ENCODE measurements at places on chromosomes 7 and 10.

GRCh38 chr7:105413887-105414437, 25.2 kb upstream of the SRPK2 start:
- DNase-seq, result no peak

- no peak for DNase-seq
These were observed 346.5 kb downstream of the GRID1 start for GRCh38 chr10:86020134-86020533.

DNA sequence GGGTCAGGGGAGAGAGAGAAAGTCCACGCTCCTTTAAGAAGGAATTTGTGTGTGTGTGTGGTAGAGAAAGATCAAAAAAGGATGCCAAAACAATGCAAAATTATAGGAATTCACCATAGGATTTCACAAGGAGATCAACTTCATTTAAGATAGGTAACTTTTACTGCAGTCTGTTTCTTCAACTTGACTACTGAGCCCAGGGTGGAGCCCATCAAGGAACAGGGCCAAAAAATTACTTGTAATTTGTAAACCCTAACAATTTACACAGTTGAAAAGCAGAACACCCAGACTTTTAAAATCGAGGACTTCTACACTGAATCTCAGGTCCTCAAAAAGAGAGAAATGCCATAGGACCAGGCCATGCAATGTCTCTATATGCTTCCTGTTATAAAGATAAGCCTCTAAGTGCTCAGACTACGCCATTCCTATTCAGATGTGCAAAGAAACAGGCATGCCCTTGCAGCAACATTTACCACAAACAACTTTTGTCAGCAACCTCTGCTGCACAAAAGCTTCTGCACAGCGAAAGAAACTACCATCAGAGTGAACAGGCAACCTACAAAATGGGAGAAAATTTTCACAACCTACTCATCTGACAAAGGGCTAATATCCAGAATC, 10.6 kb upstream of the GIMAP4 start:
- no peak for DNase-seq

DNA sequence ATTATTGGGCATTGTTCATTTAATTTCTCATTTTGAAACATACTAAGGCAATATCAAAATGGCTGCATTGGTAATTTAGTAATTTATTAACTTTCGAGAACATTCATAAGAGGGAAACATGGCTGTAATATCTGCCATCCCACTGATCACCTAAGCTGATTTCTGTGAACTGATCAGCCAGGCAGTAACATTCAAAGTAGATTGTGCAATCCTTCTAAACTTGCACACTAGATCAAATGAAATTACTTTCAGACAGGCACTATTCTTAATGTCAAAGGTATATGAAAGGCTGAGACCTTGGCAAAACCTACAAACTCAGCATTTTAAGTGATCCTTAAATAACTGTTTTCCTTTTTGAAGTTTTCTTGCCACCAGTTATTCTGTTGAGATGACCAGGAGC, 290.7 kb downstream of the CACNA2D1 start:
- no peak for DNase-seq

DNA sequence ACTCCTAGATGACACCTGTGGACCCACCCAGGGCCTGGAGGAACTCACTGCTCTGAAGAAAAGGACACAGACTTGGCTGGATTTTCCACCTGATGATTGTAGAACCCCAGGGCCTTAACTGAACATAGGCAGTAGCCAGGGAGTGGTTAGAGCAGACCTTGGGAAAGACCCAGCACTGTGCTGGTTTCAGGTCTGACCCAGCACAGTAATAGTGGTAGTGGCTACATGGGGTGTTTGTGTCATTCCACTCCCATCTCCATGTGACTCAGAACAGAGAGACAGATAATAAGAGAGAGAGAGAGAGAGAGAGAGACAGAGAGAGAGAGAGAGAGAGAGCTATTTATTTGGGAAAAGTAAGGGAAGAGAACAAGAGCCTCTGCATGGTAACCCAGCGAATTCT, 239.1 kb upstream of the MEOX2 start:
- DNase-seq, result no peak

DNA sequence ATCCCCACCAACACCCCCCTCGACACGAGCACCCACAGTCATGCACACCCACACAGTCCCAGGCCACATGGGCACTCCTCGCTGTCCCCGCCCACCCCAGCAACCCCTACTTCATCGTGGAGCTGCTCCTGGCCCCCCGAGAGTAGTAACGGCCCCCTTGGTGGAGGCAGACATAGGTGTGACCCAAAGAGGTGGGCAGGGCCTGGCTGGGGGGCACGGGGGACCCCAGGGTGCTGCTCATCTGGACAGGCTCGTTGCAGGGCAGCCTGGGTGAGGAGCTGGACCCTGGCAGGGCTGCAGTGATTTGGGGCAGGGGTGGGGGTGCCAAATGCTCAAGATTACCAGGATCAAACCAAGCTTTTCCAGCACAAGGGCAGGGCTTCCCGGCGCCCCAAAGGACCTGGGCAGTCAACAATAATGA, 42.4 kb upstream of the ZMIZ1 start:
- DNase-seq, result no peak

GRCh38 chr7:105295596-105296352, 92.9 kb downstream of the SRPK2 start:
- no peak for DNase-seq

DNA sequence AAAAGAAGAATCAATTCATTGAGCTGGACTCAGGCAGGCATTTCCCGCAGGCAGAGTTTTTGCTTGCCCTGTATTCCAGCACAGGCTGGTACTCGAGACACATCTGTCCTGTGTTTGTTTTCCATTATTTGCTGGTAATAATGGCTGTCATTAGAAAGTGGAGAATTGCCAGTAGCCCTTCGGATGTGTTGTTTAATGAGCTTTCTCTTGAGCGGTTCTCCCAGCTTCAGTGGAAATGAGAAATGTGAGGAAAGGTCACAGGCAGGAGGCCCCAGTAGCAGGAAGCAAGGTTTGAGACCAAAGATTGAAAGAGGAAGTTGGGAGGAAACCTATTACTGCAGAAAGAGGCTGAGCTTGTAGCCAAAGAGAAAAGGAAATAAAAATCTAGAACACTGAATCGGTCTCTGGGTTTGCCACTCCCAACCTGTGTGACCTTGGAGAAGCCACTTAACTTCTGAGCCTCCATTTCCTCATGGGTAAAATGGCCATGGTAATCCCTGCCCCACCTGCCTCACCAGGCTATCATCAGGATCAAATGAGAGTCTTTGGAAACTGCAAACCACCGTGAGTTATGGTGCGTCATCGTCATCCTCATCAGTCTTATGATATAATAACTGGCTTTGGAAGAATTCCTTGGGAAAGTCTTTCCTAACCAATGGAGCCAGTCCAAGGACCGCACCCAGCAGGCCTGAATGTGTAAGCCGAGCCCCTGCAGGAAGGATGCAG, 67.7 kb downstream of the TACR2 start:
- DNase-seq, result no peak

- no peak for DNase-seq
These were observed 288.8 kb downstream of the USP6NL start for GRCh38 chr10:11322698-11323097.

- DNase-seq, result no peak
These were observed 194.1 kb upstream of the FRMD4A start for GRCh38 chr10:14524691-14525324.

DNA sequence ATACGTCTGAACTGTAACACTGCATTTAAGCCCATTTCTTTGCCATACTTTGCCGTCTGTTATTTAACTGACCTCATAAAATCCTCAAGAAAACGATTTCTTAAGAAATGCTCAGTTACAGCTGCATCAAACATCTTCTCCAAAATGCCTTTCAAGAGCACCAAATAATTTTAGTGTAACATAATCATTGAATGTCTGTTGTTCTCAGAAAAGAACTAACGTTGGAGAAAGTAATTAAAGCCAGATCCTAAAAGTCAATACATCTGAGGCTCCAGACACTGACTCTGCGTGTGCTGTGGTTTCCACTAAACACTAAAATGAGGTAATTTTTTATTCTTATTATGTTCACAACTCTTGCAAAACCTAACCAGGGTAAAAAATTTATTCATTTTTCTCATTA, 63.7 kb upstream of the LRRC17 start:
- DNase-seq, result no peak

DNA sequence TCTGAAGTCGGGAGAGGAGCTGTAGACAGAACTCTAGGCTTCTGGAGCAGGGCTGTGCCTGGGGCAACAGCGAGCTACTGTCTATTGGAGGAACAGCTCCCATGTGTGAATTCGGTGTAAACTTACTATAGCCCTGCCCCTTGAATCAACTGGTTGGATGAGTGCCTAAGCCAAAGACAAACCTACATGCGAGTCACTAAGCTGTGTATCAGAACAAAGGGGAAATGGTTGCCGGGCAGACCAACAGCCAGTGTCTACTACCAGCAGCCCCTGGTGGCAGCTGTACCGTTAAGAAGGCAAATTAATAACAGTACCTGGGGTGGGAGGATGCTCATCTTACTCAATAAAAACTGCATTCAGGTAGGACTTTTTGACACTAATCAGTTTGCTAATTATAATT, 343.6 kb downstream of the ACTR3B start:
- DNase-seq, result no peak

DNA sequence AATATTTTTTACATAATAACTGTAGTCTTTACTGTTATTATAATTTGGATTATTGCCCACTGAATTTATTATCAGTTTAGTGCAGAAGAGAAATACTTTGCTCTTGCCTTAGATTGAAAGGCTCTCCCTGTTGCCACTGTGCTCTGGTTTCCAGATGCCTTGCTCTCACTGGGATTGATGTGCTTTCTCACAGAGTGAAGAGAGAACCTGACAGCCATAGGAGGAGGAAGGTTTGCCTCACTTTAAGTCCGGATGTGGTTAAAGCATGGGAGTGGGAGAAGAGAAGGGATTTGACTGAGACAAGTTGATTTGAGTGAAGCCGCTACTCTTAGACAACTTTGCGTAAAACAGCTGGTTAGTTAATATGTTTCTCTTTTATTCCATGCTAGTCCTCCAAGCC, 68.2 kb upstream of the RPA3 start:
- no peak for DNase-seq

DNA sequence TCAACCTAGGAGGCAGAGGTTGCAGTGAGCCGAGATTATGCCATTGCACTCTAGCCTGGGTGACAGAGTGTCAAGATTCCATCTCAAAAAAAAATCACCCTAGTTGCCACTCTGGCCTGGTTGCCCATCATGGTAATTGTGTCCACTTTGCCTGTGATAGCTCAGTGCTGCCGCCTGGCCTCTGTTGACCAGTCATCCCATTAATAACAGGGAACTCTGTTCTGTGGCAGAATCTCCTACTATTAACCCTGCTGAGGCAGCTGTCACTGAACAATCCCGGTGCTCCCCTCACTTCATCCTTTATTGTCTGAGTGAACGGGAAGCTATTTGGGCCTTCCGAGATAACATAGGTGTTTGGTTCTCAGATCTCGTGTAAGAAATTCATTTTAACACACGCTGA, 14.6 kb downstream of the ZNF3 start:
- no peak for DNase-seq

- no peak for DNase-seq
These were observed 131.7 kb downstream of the DOCK4 start for GRCh38 chr7:112074464-112074863.

DNA sequence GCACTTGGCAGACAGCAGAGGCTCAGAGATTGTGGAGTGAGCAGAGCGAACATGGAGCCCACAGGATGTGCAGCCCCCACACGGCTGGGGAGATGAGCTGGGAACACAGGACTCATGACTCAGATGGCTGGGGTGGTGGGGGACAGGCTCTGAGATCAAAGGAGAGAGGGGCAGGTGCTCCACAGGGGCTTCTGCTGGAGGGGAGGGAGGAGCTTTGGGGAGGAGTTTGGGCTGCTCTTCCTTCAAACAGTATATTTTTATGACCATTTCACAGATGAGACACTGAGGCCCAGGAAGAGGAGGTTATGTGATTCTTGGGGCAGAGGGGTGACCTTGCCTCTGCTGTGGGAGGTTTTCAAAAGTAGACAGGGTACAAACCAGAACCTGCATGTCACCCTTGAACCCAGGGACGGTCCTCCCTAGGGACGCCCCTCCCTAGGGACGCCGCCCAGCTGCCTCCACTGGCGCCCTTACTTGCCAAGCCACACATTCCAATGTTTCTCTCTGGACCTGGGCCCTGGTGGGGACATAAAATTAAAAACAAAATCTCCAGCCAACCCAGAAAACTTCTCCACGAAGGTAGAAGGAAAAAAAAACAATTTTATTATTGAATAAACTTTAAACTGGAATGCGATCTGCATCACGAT, 981 bp upstream of the CRYGN start:
- no peak for DNase-seq

GRCh38 chr7:78296644-78297371, 498.2 kb downstream of the PHTF2 start:
- no peak for DNase-seq

DNA sequence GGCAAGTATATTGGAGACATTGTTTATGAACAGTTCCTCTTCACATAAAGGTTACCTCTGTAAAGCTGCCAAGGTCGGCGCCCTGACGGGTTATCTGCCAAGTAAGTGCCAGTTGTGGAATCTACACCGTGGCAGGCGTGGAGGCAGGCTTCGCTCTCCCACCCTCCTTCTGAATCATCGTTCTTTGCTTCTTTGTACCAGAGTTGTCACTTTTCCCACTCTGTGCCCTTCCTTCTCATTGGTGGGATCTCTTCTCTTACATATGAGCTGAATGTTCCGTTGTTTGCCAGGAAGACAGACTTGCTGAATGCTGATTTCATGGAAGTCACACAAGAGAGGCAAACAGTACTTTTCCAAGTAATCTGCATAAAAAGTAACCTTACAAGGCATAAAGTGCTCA, 40.6 kb upstream of the PTPRZ1 start:
- DNase-seq, result no peak

GRCh38 chr7:96685755-96686154, 23.9 kb downstream of the SEM1 start:
- no peak for DNase-seq

GRCh38 chr10:98457721-98458120, 11.0 kb upstream of the HPS1 start:
- no peak for DNase-seq

DNA sequence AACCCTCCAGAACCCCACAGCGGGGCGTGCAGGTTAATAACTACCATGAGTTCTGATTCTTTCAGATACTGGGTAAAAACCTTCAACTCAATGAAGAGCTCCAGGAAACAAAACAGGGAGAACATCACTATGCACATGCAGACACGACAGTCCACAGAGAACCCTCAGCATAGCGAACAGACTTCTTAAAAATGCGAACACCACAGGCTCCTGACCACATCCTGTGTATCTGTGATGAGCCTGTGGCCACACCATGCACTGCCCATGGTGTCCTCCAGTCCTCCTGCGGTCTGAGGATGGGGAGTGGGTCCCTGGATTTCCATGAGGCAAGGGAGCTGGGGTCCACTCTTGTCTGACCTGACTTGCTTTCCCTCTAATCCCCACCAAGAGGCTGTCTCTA, 107.2 kb downstream of the COBL start:
- no peak for DNase-seq

- DNase-seq, result no peak
These were observed 47.6 kb downstream of the PDGFA start for GRCh38 chr7:471866-472639.

DNA sequence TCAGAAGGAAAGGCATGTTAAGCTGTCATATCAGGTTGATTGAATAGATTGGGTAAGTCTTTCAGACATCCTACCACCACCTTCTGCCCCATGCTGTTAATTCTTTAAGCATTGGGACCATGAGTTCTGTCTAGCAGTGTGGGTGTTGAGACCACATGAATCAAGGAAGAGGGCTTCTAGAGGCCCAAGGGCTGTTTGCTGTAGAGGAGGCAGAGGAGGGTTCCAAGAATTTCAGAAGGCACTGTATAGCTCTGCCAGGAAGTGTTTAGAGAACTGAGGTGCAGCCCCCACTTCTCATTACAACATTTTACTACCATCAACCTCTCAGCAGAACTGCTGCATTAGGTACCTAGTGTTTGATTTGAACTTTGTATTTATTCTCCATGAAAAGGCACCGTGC, 720.2 kb downstream of the AUTS2 start:
- DNase-seq, result no peak

GRCh38 chr10:129570185-129570584, 103.1 kb downstream of the MGMT start:
- DNase-seq, result no peak
